ENCODE measurements at places on chromosomes 7 and 10.

- DNase-seq, result no peak
Measured at GRCh38 chr7:28999895-29000716, 42.0 kb upstream of the TRIL start.

DNA sequence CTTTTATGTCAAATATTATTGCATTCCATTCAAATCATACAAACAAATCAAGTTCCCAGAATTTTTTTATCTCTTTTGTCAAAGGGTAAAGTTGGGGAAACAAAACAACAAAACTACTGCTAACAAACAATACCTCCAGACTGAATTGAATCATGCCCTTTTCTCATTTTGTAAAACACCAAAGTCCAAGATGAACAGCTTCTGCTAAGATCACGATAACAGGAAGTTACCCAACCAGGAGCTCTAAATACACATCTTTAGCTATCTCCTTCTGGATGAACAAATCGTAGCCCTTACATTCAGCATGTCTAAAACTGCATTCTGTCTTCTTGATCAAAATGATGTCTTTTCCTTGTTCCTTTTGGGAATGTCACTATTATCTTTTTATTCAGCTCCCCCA lies 97.4 kb downstream of the CTTNBP2 start:
- DNase-seq, result no peak

DNA sequence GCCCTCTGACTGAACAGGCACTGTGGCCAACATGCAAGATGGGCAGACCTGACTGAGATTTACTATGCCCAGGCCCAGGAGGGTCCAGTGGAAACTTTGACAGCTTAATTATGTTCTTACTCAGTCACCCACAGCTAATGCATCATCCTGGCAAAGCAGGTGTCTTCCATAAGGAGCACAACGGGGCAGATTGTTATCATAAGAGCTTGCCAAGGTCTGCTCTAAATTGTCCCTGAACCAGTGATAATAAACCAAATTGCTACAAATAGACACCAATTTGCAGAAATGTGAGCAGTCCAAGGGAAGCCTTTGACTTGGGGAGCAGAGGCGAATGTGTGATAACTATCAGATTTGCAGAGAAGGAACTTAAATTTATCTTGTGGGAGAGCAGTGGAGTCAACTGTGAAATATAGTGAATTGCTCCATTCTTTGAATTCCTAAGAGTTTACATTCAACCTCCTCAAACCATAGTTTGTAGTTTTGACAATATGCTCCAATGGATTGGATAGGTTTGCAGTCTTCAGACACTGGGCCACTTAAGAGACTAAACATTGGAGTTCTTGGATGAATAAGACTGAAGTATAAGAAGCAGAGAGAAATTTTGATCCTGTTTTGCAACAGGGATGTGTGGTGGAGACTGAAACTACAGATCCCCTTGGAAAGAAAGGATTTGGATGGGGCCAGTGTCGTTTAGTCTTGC lies 494.7 kb downstream of the CCSER2 start:
- peak; percentile 49 for DNase-seq

DNA sequence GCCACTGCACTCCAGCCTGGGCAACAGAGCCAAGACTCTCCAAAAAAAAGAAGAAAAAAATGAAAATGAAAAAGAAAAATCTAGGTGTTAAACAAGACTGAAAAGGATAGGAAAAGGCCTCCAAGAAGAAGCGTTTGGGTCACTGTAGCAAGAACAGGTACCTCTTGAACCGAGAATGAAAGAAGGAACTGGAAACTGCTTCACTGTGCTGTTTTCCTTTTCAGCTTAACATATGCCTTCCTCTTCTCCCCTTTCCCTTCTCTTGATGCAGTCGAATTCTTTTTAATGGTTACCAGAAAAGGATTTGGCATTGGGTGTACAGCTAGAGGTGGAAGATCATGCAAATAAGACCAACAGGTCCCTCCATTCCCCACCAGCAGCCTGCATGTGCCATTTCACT lies 28.1 kb downstream of the LRRC4 start:
- no peak for DNase-seq

GRCh38 chr10:122427280-122427679 lies 27.2 kb upstream of the ARMS2 start:
- DNase-seq, result no peak

- DNase-seq, result no peak
Measured at GRCh38 chr7:108103558-108104298, 26.4 kb downstream of the LAMB4 start.

GRCh38 chr10:33164060-33164709 lies 170.3 kb downstream of the NRP1 start:
- peak; percentile 68 for DNase-seq

GRCh38 chr7:105987046-105987445 lies 24.0 kb downstream of the CDHR3 start:
- no peak for DNase-seq
